ENCODE measurements at places on chromosomes 7 and 10.

DNA sequence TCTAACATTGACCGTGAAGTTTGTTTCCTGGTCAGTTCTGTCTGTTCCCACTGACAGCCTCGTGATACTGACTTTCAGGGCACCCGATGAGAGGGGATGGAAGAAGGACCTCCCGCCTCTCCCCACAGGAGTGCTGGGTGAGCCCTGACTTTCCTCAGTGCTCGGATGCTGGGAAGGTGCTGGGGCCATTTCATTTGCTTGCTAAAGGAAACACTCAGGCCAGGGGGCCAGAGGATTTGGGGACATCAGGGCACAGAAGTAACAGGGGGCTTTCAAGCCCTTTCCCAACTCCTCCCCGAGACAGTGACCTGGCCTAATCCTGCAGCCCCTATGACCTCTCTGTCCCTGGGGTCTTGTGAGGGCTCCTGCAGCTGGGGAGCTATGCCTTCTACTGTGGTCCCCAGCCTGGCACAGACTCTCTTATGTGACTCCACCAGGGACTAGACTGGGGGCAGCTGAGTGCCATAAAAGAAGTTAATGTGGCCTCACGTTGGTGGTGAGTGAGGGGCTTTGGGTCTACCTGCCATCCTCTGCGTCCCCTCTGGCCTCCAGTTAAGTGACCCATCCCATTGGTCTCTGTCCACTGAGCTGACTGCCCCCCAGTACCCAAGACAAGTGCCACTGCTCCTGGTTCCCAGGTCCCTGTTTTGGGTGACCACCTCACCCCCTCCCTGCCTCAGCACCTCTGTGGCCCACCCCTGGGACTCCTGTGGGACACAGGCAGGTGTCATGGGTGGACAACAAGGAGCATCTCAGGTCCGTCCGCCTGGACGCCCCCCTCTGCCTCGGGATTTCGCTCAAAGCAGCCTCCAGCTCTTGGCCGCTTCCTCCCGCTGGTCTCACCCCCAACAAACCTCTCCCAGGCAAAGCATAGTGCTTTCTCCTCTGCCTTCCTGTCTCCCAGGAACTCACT is 33.4 kb upstream of the HSPA12A start:
- no peak for DNase-seq

DNA sequence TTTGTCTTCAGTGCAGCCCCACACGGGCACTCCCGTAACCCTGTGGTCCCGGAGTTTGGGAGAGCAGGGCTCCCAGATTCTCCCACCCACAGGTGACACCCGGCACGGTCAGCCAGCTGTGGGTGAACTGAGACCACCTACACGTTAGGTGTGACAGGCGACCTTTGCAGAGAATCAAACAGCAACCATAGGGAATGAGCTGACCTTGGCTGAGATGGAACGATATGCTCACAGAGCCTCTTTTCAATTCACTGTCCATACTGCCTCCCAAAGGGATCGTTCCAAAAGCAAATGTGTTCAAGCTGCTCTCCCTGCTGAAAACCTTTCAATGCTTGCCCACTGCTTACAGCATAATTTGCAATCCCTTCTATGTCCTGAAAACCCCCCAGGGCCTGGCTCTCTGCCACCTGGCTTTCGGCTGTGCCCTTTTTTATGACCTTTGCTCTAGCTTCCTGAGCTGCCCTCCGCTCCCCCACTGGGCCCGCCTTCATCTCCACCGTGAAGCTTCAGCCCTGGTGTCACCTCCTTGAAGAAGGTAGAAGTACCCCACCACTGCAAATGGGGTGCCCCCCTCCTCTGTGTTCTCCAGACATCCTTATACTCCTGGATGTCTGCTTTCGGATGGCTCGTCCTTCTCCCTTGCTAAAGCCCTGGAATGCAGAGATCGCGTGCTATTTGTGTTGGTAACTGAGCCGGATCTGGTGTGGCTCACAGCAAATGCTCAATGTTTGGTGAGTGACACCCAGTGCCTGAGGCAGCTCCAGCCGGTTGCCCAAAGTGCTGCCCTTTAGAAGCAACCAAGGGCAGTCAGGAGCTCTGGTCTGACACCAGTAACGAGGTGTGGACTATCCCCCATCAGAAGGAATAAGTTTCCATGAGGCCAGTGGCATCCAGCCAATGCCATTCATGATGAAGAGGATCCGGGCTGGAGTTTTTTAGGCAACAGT is 90.4 kb downstream of the KIAA1549 start:
- peak; percentile 30 for DNase-seq

DNA sequence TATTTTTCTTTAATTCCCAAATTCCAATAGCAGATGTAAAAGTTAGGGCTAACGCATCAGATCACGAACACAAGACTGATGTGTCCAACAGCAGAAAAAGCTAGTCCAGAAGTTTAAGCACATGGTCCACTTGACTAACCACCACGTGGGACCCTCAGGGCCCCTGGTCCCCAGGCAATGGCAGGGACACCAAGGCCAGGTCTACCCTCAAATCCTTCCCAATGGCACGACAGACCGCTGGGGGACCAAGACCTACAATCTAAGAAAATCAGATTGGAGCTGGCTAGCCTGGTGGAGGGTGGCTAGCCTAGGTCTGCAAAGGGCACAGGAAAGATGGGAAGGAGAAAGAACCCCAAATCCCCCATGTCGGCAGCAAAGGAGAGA is 1.5 kb downstream of the GIGYF1 start:
- DNase-seq: no peak

DNA sequence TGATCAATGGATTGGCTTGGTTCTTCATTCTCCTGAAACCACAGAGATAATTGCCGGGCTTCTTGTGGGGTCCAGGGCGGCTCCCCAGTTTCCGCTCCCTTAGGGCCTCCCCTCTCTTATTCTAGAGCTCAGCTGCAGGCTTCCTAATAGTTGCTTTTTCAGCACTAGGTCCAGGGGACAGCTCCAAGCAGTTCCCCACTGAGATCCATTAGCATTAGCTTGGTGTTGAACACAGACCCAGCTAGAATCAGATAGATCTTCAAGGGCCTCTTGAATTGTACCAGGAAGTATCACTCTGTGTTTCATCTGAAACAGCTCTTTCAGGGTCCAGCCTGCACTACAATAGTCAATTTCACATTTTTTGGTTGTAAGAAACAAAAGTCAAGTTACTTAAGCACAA is 238.7 kb downstream of the SEC23IP start:
- DNase-seq: no peak

DNA sequence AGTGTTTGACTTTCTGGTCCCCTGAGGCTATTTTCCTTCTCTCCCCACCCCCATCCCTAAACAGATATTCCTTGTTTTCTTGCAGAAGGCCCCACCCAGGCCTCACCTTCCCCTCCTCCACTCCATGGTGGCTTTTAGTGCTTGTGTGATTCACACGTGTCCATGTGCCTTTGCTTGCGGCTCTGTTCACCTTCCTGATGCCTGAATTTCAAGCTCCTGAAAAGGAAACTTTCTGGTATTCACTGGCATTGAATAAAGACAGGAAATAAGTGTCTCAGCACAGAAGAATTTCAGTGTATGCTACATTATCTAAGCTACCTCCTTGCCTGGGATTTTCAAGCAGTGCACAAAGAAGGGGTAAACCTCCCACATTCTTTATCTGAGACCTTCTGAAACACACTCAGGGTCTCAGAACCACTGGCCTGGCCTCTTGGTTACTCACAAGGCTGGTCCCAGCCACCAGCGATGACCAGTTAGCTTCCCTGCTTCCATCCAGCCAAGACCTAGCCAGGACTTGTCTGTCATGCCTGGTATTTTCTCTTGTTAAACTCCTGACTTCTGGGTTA is 17.2 kb upstream of the UBE2H start:
- no peak for DNase-seq

DNA sequence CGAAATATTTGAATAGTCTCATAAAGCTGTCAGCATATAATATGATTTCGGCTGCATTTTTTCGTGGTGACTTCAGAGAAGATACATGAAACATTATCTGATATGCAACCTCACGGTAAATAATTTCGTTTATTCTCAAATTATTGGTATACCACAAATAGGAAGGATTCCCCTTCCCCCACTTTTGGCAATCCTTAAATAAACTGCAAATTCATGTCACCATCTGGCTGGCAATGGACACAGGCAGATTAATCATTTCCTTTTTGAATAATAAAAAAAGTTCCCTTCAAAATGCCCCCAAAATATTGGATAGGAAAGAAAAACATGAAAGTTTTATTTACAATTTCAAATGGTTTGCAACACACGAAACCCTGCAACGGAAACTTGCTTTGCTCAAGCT is 234.5 kb upstream of the MEOX2 start:
- DNase-seq: no peak

DNA sequence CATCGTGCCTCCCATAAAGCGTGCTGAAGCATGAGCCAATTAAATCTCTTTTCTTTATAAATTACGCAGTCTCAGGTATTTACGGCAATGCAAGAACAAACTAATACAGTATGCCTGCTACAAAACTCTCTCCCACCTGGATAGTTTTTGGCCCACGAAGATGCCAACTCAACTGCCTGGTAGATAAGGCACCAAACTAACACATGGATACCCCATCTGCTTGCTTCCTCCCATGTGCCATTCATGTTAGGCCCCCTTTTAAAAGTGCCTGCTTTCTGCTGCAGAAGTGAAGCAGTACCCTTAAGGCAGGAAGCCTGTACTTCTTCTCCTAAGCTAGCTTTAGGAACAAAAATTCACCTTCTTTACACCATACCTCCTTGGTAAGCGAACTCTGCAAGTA is 15.6 kb upstream of the EPC1 start:
- DNase-seq: no peak

- DNase-seq: no peak
Measured at GRCh38 chr7:14760730-14761478, 141.6 kb downstream of the DGKB start.

DNA sequence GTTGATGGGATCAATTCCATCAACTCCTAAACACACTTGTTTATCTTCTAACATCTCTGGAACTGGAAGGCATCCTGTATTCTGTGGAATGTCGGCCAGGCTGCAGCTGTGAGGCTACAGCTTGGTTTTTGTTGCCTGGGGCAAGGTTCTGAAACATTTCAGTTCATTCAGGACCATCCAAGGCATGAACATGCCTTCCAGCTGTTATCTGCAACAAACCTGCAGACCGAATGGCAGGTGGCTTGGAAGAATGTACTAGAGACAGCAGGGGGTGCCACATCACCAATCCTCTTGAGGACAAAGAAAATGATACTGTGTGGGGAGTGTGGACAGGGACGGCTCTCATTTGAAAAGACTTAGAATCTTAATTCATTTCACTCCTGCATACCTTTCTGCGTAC is 12.4 kb downstream of the PAPOLB start:
- no peak for DNase-seq

DNA sequence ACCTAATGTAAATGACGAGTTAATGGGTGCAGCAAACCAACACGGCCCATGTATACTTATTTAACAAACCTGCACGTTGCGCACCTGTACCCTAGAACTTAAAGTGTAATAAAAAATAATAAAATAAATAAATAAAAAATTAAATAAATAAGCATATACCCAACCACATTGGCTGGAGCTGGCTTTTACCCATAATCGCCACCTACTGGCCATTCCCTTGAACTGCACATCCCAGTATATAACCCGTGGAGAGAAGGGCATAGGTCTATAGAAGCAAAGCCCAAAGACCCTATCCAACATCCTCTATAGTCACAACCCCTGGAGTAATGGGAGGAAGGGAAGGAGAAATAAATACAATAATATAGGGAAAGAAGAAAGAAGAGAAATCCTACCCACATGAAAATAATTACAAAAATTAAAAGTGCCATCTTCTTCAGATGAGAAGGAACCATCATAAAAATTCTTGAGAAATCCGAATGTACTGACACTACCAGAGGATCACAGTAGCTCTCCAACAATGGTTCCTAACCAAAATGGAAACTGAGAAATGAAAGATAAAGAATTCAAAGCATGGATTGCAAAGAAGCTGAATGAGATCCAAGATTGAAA is 65.6 kb downstream of the TWIST1 start:
- no peak for DNase-seq

- DNase-seq: peak; percentile 28
Measured at GRCh38 chr10:66931949-66932343, 6.1 kb downstream of the LRRTM3 start.

- no peak for DNase-seq
Measured at GRCh38 chr10:101778781-101779543, 3.0 kb upstream of the FGF8 start.

- no peak for DNase-seq
Measured at GRCh38 chr7:131026297-131027000, 292.4 kb upstream of the KLF14 start.

- no peak for DNase-seq
Measured at GRCh38 chr7:22351329-22351692, 5.6 kb downstream of the RAPGEF5 start.

GRCh38 chr10:59127991-59128390 is 48.5 kb upstream of the PHYHIPL start:
- no peak for DNase-seq

DNA sequence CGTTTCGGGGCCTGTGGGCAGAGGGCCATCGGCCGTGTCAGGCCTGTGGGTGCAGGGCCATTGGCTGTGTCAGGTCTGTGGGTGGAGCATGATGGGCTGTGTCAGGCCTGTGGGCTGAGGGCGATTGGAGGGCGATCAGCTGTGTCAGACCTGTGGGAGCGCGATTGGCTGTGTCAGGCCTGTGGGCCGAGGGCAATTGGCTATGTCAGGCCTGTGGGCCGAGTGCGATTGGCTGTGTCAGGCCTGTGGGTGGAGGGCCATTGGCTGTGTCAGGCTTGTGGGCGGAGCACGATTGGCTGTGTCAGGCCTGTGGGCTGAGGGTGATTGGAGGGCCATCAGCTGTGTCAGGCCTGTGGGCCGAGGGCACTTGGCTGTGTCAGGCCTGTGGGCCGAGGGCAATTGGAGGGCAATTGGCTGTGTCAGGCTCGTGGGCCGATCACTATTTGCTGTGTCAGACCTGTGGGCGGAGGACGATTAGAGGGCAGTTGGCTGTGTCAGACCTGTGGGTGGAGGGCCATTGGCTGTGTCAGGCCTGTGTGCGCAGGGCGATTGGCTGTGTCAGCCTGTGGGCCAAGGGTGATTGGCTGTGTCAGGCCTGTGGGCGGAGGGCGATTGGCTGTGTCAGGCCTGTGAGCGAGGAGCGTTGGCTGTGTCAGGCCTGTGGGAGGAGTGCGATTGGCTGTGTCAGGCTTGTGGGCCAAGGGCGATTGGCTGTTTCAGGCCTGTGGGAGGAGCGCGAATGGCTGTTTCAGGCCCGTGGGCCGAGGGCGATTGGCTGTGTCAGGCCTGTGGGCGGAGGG is 54.1 kb downstream of the DYNC2I1 start:
- no peak for DNase-seq

GRCh38 chr10:125363791-125364190 is 203.4 kb upstream of the CTBP2 start:
- no peak for DNase-seq
